ENCODE measurements at places on chromosomes 6 and 20.
A peak's percentile ranks its signal among the peaks of the same experiment; 100 is the strongest.

- peaks cover 10% of the 10 kb centered on the region for H3K36me3 ChIP-seq
- H3K27ac ChIP-seq: no peak overlapping the region
- H3K27me3 ChIP-seq: no peaks in the 10 kb centered on the region
Measured at GRCh38 chr6:15372932-15373331, 127.1 kb downstream of the JARID2 start.

DNA sequence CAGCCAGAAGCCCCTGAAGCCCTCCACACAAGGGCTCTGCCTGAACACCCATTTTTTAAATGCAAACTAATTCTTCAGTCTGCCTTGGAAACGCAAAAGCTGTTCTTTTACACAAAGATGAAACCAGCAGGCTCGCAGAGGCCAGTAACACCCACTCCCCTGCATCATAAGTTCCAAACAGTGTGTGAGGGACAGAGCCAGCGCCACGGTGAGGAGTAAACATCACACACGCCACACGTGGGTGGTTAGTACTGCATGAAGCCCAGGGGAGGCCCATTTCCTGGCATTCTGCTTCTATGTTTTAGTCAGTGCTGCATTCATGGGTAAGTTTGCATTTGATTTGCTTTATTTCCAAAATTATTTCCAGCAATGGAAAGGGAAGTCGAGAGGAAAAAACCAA is 217.7 kb upstream of the RIN2 start:
- H3K27me3 ChIP-seq: no peaks in the 10 kb centered on the region
- no peaks in the 10 kb centered on the region for H3K36me3 ChIP-seq
- no peak overlapping the region for H3K4me3 ChIP-seq
- H3K27ac ChIP-seq: no peak overlapping the region
- H3K4me1 ChIP-seq: no peaks in the 10 kb centered on the region
- DNase-seq: no peak

DNA sequence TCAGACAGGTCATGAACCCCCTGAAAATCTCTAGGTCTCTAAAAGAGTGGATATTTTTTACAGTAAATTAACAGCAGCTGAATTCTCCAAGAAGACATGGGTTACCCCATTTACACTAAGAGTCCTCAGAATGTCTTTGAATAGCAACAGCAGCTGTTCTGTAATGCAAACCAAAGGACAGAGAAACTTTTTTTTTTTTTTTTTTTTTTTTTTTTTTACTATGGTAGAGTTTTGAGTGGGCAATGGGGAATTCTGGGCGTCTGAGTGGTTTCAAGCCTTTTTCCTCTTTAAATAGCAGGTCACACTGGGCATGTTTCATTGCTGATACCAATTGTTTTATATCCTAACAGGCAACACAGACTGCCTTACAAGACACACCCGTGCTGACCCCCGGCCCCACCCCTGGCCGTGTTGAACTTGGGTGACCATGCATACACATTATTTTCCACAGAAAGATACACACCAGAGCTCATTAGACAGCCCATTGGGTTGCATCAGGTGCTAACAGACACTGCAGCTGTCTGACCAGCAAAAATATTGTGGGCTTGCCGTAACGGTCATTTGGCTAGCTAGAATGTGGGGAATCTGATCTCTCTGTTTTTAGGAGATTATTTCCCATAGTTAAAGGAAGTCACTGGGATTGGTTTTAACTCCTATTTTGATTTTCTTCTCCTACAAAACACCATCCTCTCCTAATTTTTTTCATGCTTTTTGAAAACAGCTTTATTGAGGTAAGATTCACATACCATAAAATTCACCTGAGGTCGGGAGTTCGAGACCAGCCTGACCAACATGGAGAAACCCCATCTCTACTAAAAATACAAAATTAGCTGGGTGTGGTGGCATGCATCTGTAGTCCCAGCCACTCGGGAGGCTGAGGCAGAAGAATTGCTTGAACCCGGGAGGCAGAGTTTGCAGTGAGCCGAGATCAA is 26.7 kb upstream of the IRF4 start:
- no peaks in the 10 kb centered on the region for H3K27me3 ChIP-seq
- H3K4me3 ChIP-seq: no peak overlapping the region
- no peak for DNase-seq
- no peaks in the 10 kb centered on the region for H3K36me3 ChIP-seq

GRCh38 chr6:137084090-137084489 is 39.3 kb upstream of the IL20RA start:
- peaks cover 23% of the 10 kb centered on the region for H3K27me3 ChIP-seq
- no peaks in the 10 kb centered on the region for H3K4me1 ChIP-seq
- DNase-seq: no peak
- no peak overlapping the region for H3K4me3 ChIP-seq
- H3K36me3 ChIP-seq: no peaks in the 10 kb centered on the region
- no peak overlapping the region for H3K27ac ChIP-seq

DNA sequence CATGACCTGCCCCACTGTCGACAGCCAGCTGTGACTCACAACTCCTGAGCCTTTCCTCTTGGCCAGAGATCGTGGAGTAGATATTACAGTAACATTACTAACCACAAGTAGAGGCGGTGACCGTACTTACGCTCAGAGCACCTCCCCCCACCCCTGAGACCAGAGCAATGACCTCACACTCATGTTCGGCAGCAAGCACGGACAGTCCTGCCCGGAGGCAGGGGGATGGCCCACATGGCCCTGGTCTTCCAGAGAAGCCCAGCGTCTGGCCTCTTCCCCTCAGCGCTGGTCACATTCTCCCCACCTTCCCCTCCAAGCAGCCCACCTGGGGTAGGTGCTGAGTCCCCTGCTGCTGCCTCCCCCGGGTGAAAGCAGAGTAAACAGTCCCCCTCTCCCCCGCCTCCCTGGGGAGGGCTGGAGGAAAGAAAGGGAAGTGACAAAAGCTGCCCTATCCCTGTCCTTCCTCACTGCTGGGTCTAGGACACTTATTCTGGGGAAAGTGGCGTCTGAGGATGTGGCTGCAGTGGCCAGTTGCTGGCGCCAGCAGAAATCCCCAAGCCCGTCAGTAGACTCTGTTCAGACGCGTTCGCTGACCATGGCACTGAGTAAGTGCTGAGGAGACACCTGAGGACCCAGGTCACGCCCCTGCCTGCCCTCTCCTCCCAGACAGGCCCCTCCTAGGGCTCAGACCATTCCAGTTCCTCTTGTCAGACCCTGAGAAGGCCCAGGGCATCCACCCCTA is 68.5 kb downstream of the MRPL14 start:
- no peaks in the 10 kb centered on the region for H3K36me3 ChIP-seq
- H3K4me1 ChIP-seq: no peaks in the 10 kb centered on the region
- H3K27ac ChIP-seq: no peak overlapping the region
- no peak for DNase-seq
- H3K27me3 ChIP-seq: no peaks in the 10 kb centered on the region
- H3K4me3 ChIP-seq: no peak overlapping the region

- DNase-seq: no peak
- no peaks in the 10 kb centered on the region for H3K4me1 ChIP-seq
- no peaks in the 10 kb centered on the region for H3K36me3 ChIP-seq
- no peak overlapping the region for H3K4me3 ChIP-seq
- no peak overlapping the region for H3K27ac ChIP-seq
- no peaks in the 10 kb centered on the region for H3K27me3 ChIP-seq
Measured at GRCh38 chr6:1942834-1943233, 302.6 kb downstream of the GMDS start.

- no peaks in the 10 kb centered on the region for H3K4me1 ChIP-seq
- no peaks in the 10 kb centered on the region for H3K27me3 ChIP-seq
- no peaks in the 10 kb centered on the region for H3K36me3 ChIP-seq
- DNase-seq: no peak
- H3K4me3 ChIP-seq: no peak overlapping the region
- no peak overlapping the region for H3K27ac ChIP-seq
Measured at GRCh38 chr6:65191471-65191870, 515.6 kb downstream of the EYS start.

- H3K27ac ChIP-seq: no peak overlapping the region
- no peaks in the 10 kb centered on the region for H3K27me3 ChIP-seq
- H3K4me3 ChIP-seq: peak overlapping the region; percentile 11
- no peaks in the 10 kb centered on the region for H3K36me3 ChIP-seq
Measured at GRCh38 chr20:32482442-32483261, 102.5 kb downstream of the NOL4L start.

GRCh38 chr6:6581054-6581453 is 7.5 kb upstream of the LY86 start:
- no peak for DNase-seq
- H3K36me3 ChIP-seq: no peaks in the 10 kb centered on the region
- no peak overlapping the region for H3K27ac ChIP-seq
- H3K4me3 ChIP-seq: no peak overlapping the region

- H3K4me1 ChIP-seq: no peaks in the 10 kb centered on the region
- H3K36me3 ChIP-seq: no peaks in the 10 kb centered on the region
- no peak for DNase-seq
- H3K27ac ChIP-seq: no peak overlapping the region
- H3K27me3 ChIP-seq: no peaks in the 10 kb centered on the region
Measured at GRCh38 chr6:44730771-44731391, 343.4 kb downstream of the CDC5L start.

GRCh38 chr6:37514837-37515236 is 15.1 kb upstream of the CCDC167 start:
- H3K36me3 ChIP-seq: no peaks in the 10 kb centered on the region
- H3K4me3 ChIP-seq: peak overlapping the region; percentile 74
- no peak for DNase-seq

- H3K27ac ChIP-seq: no peak overlapping the region
- no peak for DNase-seq
Measured at GRCh38 chr6:89311853-89312531, 3.1 kb downstream of the GABRR2 start.

DNA sequence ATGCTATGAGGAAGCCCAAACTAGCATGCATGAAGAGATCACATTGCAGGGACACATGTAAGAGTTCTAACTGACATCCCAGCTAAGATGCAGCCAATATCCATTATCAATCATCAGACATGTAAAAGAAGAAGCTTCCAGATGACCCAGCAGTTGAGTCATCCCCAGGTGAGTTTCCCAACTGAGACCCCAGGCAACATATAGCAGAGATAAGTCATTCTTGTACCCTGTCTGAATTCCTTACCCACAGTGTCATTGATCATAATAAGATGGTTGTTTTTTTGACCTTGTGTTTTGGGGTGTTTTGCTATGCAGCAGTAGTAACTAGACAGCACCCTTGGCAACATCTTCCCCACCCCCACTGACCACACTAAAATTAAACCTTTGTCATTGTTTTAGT is 18.9 kb downstream of the SIRPD start:
- no peaks in the 10 kb centered on the region for H3K27me3 ChIP-seq
- H3K4me1 ChIP-seq: no peaks in the 10 kb centered on the region
- H3K4me3 ChIP-seq: no peak overlapping the region
- no peaks in the 10 kb centered on the region for H3K36me3 ChIP-seq
- no peak for DNase-seq
- no peak overlapping the region for H3K27ac ChIP-seq

GRCh38 chr6:33732385-33732784 is 14.3 kb downstream of the IP6K3 start:
- H3K4me3 ChIP-seq: no peak overlapping the region
- no peaks in the 10 kb centered on the region for H3K4me1 ChIP-seq
- DNase-seq: no peak
- no peaks in the 10 kb centered on the region for H3K27me3 ChIP-seq

Data from CD4-positive, CD25-positive, alpha-beta regulatory T cell (primary cell).